ENCODE measurements at places on chromosomes 11 and 22.

- no peak for DNase-seq
Observed at GRCh38 chr11:18669711-18670110, 28.9 kb upstream of the TMEM86A start.

GRCh38 chr11:106621484-106621883 is 396.8 kb downstream of the GUCY1A2 start:
- DNase-seq, result no peak

GRCh38 chr11:115162919-115163318 is 341.3 kb downstream of the CADM1 start:
- no peak for DNase-seq

GRCh38 chr22:49724893-49725489 is 102.7 kb downstream of the BRD1 start:
- DNase-seq, result peak; percentile 37

GRCh38 chr11:18853086-18853720 is 61.6 kb upstream of the PTPN5 start:
- DNase-seq, result peak; percentile 44

DNA sequence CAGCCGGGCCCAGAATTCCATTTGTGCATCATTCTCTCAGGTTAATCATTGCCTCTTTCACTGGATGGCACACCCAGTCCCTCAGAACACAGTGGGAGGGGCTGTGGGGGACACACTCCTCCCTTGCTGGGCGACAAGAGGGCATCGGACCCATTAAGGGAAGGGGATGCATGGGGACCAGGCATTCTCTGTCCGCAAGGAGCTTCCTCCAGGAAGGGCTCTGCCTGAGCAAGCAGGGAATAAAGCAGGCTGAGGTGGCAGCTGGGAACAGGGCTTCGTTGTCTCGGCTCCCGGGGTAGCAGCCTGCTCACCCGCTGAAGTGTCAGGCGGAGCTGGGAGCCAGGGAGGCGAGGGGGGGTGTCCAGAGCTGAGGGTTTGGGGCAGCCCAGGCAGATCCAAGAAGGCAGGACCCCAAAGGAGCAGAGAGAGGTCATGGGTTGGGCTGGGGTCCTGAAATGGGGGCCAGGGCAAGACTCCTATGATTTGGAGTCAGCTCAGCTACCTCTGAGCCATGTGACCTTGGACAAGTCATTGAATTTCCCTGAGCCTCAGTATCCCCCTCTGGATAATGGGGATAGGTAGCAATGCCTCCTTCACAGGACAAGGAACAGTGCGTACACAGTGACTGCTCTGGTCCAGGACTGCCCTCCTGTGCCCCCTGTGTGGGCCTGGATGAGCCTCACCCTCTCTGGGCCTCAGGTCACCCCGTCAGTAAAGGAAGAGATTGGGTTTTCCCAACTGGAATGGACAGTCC is 1.4 kb downstream of the GAL3ST1 start:
- no peak for DNase-seq

DNA sequence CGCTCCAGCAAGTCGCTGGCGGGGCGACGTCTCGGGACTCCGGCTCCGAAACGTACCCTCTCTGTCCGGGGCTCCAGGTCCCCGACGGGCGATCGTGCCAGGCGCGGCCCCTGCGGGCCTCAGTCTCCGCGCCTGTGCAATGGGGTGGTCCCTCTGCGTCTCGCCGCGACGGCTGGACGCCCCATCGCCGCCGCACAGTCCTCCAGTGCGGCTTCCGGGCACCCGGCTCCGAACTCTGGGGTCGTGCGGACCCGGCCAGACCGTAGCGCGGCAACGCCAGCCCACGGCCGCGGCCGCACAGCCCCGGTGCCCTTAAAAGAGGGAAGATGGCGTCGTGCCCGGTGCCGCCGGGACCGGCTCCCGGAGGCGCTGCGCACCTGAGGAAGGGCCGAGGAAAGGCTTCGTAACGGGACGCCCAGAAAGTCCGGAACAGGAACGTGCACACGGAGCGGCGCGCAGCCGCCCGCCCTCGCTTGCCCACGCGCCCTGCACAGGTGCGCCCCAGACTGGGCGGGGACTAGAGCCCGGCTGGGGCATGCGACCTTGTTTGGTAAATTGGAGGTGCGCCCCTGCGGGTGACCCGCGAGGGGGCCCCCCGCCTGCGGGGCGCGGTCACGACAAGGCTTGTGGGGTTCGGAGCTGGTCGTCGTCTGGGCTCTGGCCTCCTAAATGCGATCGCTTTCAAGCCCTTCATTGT is 525 bp downstream of the BIK start:
- no peak for DNase-seq

DNA sequence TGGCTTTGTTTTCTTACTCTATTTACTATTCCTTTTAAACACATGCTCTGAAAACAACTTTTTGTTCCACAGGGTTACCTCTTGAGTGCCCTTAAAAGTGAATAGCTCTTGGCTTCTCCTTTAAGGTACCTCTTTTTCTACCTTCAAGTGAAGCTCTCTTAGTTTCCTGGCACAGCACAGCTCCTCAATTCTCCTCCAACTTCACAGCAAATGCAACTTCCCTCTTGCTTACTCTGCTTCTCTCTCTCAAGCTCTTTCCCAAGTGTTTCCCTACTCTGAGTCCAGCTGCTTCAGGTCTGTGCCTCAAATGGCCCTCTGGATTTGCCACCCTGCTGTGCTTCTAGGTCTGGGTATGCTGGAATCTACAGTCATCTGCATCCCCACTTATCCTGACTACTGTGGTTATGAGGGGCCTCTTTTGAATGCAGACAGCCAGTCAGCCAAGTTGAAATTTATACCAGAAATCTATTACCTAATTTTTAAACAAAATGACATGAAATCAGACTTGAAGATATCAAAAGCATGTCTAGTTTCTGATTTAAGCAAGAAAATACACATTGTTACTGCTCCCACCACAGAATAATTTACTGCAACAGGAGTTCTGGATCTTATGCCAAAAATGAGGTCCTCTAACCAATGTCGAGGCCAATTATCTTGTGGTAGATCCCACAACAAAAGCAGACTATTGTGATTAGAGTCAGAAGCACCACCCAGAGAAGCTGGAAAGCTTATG is 371.1 kb downstream of the SOX6 start:
- peak; percentile 4 for DNase-seq

- DNase-seq, result no peak
Observed at GRCh38 chr11:58254936-58255335, 13.1 kb downstream of the OR10W1 start.

GRCh38 chr22:18121954-18122554 is 11.4 kb downstream of the TUBA8 start:
- no peak for DNase-seq

DNA sequence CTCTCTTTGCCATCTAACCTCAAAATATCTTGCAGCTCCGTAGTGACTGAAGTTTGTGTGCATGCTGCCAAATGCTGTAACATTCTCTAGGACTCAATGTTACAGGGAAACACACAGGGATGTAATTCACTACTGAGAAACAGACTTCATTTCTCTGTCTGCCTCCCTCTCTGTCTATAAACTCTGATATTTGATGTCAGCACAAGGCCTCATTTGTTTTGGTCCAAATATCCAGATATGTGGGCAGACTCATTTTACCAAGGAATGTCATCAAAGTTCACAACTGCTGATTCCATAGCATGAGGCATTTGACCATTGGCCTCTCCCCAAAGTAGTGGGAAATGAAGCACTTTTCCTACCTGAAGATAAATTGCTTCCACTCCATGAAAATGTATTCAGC is 2.5 kb upstream of the PRRG4 start:
- DNase-seq, result no peak

DNA sequence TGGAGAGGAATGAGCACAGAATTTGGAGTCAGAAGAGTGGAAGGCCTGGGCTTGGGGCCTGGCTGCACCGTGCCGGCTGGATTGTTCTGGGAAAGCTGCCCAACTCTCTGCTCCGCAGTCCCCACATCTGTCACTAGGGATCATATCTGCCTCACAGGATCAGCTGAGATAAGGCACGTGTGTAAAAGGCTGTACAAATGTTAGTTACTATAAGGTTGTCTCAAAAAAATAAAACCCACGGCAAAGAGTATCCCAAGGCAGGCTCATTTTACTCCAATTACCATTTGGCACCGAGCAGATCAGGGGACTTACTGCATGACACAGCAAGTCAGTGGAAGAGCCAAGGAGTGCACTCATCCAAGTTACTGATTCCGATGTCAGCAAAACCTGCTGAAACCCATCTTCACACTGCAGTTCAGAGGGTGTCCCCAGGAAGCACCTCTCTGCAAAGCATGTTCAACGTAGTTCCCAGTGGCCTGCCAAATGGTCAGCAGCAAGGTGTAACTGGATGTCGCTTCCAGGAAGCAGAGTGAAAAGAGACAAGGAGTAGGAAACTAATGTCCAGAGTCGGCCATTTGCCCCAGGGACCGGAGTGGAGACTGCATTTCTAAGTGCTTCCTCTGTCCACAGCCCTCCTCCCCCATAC is 18.1 kb upstream of the MRTFA start:
- DNase-seq, result peak; percentile 68

GRCh38 chr22:39913321-39913720 is 12.4 kb downstream of the GRAP2 start:
- no peak for DNase-seq

DNA sequence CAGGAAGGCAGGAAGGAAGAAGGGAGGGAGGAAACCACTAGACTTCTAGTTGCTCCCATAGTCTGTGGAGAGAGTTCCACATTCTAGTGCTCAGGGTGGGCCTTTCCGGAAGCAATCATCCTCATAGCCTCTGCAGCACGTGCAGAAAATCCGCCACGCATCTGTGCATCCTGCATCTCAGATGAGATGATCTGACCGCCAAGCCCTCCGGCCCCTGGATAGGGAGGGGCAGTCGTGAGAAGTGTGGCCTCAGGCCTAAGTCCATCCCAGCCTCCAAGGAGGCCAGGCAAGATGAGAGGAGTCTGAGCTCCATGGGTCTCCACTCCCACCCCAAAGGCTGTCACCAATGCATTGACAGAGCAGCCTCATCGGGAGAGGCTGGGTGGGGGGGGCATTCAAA is 30.4 kb upstream of the IGSF9B start:
- no peak for DNase-seq

GRCh38 chr11:606245-606644 is 9.5 kb downstream of the IRF7 start:
- DNase-seq, result peak; percentile 88

DNA sequence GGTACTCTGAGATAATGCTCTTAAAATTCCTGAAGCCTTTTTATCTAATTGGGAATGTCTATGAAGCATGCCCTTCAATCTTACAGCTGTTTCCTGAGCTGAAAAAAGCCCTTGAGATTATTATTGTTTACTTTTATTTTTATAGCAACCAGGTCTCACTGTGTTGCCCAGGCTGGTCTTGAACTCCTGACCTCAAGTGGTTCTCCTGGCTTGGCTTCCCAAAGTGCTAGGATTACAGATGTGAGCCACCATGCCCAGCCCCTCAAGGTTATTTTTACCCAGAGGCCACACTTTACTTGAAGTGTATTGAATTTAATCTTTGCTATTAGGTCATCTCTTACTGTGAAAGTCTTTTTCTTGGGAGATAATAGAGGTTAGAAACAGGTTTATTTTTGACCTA is 7.0 kb upstream of the SWAP70 start:
- DNase-seq, result no peak

DNA sequence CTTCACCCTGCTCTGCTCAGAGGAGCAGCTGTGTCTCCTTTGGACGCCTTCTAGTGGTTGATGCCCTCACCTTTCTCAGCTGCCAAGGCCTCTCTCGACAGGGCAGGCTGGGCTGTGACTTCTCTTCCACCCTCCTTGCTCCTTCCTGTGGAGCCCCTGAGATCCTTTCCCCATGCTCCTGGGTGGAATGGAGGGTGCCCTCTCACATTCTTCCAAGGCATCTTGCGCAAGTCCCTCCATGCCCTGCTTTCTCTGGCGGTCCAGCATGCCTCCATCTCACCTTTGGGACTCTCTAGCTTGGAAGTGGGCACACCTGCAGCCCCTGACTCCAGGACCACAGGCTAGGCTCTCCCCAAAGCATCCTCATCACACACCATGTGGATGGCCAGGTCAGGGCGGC is 68.9 kb downstream of the BMAL1 start:
- no peak for DNase-seq

- no peak for DNase-seq
Observed at GRCh38 chr11:95297680-95298452, 66.9 kb upstream of the SESN3 start.

GRCh38 chr11:27720277-27720830 is 20.1 kb upstream of the BDNF start:
- DNase-seq, result peak; percentile 72

GRCh38 chr11:2853997-2854560 is 31.5 kb downstream of the CDKN1C start:
- DNase-seq, result no peak

- no peak for DNase-seq
Observed at GRCh38 chr11:27357250-27357649, 5.8 kb downstream of the CCDC34 start.

- no peak for DNase-seq
Observed at GRCh38 chr11:34252015-34252414, 105.8 kb downstream of the ABTB2 start.

- no peak for DNase-seq
Observed at GRCh38 chr11:117825538-117826189, 1.1 kb upstream of the FXYD2 start.

- peak; percentile 47 for DNase-seq
Observed at GRCh38 chr22:45478108-45478771, 24.4 kb upstream of the FBLN1 start.

DNA sequence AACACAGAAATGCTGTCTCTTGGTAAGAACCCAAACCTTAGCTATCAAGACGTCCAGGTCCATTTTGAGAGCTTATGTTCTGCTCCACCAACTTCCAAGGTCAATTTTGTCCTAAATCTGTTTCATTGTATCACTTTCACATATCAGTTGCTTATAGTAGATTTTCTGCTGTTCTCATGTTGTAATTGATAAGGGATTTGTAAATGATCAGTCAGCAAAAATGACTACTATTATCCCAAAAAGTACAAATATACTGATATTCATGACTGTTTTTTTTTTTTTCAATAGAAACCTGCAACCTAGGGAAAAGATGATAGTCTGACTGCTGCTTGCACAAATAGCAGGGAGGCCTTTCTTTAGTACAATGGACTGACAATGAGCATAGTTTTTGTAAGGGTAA is 128.1 kb downstream of the ARHGAP20 start:
- no peak for DNase-seq

Data from fibroblast of pulmonary artery (primary cell).